ENCODE measurements at places on chromosomes 11 and 22.

DNA sequence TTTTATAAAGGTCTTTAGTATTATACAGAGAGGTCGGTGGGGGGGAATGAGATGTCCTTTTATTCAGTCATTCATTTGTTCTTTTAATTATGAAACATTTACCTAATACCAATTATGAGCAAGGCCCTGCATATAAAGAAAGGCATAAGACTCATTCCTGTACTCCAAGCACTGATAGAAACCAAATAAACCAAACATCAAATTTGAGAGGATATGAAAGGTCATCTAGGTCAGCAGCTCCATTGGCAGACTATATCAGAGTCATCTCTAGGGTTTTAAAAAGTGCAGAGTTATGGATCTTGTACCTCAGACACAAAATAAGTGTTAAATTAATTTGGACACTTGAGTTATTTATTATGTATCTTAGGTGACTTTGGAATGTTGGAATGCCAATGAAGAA lies 71.5 kb downstream of the CASP12 start:
- DNase-seq, result no peak

GRCh38 chr11:3370311-3370870 lies 8.6 kb downstream of the ZNF195 start:
- DNase-seq, result no peak

DNA sequence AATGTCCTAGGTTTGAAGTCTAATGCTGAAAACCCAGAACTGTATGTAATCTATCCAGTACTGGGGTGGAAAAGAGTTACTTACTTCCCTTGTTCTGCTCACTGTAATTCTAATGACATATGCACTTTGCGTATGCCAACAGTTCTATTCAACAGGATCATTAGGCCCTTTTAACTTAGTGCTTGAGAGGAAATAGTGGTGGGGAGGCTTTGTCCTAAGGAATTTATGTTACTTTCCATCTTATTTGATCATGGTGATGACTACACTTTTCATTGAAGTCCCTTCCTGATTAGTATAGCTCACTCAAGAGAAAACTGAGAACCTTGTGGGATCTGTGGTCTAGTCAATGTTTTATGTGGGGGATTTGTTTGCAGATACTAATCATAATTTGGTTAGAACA lies 348.2 kb downstream of the GUCY1A2 start:
- DNase-seq, result no peak

GRCh38 chr11:954392-955153 lies 28.9 kb downstream of the AP2A2 start:
- DNase-seq, result no peak

DNA sequence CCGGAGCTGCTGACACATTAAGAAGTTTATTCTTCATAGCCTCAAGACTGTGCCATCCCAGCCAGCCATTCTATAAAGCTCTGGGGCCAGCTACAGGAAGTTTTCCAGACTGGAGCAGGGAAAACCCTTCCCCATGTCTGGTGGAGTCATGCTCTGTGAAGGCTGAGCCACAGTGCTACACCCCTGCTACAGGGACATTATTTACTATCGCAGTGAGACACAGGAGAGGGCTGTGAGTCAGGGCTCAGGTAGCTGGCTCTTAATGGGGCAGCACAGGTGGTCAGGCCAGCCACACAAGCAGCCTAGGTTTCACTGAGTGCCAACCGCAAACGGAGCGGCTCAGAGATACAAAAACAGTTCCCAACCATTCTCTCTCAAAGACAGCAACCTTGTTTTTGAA lies 12.1 kb downstream of the HPS4 start:
- no peak for DNase-seq

GRCh38 chr11:129280027-129280811 lies 88.1 kb upstream of the ARHGAP32 start:
- no peak for DNase-seq

DNA sequence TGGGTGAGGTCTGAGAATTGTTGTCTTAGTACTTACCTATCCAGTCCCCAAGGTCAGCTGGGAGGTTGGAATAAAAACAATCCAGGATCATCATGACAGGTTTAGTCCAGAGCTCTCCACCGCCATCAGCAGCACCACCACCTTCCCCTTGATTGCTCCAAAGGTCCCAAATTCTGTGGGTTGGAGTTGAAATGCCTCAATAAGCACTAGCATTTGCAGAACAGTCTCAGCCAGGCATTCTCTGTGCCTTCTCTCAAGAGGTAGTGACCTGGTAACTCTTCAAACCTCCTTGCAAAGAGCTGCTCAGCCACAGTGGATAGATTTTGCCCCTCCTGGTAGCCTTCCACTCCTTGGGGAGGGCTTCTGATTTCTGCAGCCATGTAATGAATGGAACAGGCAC lies 69.6 kb downstream of the PRDM11 start:
- no peak for DNase-seq

DNA sequence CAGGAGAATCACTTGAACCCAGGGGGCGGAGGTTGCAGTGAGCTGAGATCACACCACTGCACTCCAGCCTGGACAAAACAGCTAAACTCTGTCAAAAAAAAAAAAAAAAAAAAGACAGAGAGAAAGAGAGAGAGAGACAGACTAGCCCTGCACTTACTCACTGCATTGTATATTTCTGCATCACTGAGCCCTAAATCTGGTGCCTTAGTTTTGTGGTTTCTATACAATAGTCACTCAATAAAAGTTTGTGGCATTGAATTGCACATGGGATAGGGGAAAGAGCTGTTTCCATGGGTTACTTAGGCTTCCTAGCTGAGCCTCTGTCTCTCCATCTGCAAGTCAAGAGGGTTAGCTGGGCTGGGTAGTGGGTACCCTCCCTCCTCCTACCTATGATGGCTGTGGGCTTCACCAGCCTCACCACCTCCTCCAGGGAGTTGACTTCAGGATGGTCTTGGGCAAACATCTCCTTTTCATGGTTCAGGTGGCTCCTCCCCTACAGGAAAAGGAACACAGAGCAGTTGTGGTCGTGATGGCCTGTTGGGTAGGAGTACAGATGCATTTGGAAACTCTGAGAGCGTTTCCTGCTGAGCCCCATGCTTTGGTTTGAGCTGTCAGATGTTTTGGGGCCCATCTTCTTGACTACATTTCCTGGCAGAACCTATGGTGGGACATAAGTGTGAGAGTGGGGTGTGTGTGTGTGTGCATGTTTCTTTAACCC lies 73.2 kb downstream of the CCDC81 start:
- no peak for DNase-seq

GRCh38 chr22:21044931-21045584 lies 688 bp upstream of the LRRC74B start:
- DNase-seq, result peak; percentile 79

- no peak for DNase-seq
Observed at GRCh38 chr11:22521226-22521625, 104.4 kb downstream of the FANCF start.

DNA sequence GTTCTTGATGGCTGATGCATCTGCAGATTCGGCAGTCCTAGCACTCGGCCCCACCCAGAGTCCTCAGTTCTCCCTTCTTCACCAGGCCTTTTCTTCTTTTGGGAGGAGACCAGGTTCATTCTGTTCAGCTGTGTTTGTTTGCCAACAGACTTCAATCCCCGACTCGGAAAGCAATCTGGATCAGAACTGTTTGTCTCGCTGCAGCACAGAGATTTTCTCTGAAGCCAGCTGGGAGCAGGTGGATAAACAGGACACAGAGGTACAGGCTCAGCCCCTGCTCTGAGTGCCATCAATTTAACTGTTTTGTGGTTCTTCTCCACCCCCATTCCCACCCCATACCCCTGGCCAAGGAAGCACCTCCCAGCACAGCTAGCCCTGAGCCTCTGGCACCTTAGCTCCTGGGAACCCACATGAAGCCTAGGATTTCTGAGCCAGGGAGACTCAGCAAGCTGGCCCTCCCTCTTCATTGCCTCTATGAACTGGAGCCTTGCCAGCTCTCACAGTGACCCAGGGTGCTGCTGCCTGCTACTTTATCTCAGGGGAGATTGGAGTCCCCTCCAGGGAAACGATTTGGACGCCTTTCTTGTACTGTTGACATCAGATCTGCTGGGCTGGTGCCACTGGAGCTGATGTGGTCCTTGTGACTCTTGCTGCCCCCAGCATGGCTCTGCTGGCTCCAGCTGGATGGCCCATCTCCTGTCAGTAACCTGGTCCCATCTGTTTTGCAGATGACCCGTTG lies 58.2 kb upstream of the HORMAD2 start:
- no peak for DNase-seq

GRCh38 chr11:112213753-112214152 lies 12.5 kb upstream of the PTS start:
- DNase-seq, result no peak

- no peak for DNase-seq
Observed at GRCh38 chr22:20926243-20926642, 9.0 kb downstream of the CRKL start.

- peak; percentile 84 for DNase-seq
Observed at GRCh38 chr11:1869427-1870325, 16.8 kb downstream of the LSP1 start.

DNA sequence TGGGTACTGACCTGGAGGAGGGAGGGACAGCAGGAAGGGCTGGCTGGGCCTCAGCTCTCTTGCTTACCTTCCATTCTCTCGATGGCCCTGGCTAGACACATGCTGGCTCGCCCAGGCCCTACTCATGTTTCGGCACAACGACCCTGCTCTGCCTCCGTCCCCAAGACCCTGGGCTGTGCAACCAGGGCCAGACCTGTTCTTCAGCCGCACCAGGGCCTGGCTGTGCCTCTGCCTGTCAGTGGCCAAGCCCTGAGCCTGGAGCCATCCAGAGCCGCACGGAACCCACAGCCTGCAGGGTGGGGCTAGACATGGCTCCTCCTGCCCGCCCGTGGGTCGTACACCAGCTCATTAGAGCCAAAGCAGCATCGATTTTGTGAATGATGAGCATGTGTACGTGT lies 47.5 kb downstream of the RTN4R start:
- no peak for DNase-seq

DNA sequence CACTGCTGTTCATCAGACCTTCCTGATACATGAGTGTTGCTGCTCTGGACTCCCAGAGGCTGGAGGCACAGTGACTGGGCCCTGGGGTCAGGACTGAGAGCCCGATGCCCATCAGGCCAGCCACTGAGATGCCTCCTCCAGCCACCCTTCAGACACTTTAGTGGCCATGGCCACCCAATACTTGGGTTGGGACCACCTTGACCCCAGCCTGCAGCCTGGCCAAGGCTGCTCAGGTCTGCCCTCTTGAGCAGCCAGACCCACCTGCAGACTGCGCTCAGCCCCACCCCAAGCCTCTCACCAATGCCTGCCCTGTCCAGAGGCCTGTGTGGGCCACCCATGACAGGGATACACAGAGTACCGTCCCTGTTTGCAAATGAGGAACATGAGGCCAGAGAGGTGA lies 4.2 kb downstream of the RNF215 start:
- no peak for DNase-seq

- DNase-seq, result peak; percentile 95
Observed at GRCh38 chr11:65575568-65576231, at the start of gene EHBP1L1. TSS of gene EHBP1L1 (plus strand) at chr11:65576053. CDS start at chr11:65576303, 250 bp downstream.

DNA sequence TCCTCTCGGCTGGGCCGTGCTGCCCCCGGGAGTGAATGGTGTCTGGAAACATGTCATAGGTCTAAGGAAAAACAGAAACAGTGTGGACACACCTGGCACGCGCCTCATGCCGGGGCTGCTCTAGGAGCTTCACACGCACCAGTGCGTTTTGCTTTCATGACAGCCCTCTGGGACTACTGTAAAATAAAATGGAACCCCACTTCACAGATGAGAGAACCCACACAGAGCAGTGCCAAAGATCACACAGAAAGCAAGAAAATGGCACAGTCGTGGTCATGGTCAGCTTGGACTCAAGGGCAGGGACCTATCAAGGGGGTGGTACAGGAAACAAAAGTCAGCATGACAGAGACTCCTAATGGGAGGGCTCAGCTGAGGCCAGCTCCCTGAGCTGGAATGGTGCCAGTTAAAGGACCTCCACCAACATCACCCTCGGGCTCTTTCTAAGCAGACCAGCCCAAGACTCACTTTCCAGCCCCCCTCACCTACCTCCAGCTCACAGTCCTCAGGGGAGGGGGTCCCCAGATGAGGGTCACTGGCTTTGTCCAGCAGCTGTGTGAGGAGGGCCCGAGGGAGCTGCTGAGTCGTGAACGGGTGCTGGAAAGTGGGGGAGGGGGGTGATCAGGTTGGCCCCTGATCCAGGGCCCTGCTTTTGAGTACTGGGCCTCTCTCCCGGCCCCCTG lies 3.3 kb downstream of the MAP4K2 start:
- no peak for DNase-seq

DNA sequence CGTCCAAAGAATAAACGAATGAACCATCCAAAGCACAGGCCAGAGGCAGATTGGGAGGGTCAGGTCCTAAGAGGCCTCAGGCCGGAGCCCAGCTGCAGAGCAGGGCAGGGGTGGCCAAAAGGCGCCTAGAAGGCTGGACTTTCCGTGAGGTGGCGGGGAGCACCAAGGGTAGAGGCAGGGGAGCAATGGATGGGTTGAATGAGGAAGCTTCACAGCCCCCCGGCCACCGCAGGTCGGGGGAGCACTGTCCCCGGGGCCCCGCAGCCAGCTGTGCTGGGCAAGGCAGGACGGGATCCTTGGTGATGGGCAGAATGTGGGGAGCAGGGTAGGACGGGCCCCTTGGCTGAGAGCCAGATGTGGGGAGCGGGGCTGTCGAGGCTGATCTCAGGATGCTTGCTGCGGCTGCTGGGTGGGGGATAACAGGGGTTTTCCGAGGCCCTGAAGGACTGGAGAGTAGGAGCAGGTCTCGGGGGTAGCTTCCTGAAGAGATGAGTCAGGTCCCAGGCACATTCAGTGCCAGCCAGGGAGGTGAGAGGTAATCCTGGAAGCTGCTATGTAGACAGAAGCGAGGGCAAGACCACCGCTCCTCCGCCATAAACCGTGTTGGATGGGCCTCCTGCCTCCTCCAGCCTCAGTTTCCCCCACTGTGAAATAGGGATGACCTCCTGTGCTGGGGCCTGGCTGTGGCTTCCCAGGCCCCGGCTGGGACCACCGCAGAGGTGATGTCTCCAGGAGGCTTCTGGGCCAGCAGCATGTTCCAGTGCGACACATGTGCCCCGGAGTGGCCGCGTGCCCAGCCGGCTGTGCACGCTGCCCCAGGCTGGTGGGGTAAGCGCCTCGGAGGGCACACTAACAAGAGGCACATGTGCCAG lies 34.6 kb upstream of the KCNQ1OT1 start:
- DNase-seq, result no peak

GRCh38 chr11:120657306-120658070 lies 145.9 kb downstream of the GRIK4 start:
- no peak for DNase-seq

DNA sequence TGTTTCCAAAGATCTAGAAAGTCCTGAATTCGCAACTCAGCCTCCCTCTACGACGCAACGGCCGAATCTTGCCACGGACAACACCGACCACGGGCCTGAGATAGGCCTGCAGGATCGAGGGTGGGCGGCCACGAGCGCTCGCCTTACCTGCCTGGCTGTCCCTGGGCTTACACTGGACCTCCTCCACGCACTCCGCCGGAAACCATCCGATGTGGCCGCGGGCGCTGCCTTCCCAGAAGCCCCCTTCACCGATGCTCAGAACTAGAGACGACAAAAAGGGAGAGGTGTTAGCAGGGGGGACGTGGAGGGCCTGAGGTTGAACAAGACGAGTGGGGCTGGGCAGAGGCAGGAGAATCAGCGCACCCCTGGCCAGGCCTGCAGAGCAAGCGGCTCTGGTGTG lies 400.0 kb downstream of the CTTN start:
- DNase-seq, result peak; percentile 51

- DNase-seq, result no peak
Observed at GRCh38 chr11:39777035-39777434, 1682.4 kb downstream of the LRRC4C start.

- DNase-seq, result no peak
Observed at GRCh38 chr11:67465189-67465510, 3.9 kb downstream of the TMEM134 start.
